IPS DF 6.9 (cell line): ENCODE measurements at places on chromosomes 6 and 20.

DNA sequence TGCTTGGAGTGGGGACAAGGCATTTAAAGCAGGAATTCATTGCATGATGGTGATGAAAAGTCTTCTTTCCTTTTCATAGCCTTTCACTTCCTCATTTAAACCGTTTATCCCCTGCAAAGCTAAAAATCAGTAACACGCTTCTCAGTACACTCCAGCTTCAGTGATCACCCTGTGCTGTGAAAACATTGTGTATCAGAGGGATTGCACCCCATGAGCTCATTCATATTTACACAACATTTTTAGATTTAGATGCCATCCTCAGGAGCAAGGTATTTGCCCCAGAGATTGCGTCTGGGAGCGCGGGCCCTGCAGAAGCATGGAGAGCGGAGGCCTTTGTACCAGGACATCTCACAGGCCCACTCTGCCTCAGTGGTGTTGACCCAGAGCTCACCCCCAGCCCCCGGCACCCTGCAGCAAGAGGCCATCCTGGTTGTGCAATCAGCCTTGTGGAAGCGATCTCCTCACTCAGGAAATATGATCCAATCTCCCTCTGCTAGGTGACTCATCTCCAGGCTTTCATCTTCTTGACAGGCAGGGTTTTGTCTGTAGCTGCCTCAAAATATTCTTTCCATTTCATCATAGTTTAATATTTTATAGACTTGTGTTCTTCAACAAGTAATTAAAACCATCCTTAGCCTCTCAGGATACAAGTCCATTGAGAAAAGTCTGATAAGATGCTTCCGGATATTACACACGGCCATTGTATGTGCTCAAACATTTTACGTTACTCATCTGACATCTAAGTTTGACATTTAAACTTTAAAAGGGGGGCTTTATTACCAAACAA, 38.9 kb upstream of the THBS2 start:
- no peak overlapping the region for H3K27ac ChIP-seq
- no peaks in the 10 kb centered on the region; the same call in 1 of the 2 replicates for H3K27me3 ChIP-seq
- no peaks in the 10 kb centered on the region for H3K36me3 ChIP-seq
- H3K4me3 ChIP-seq = no peak overlapping the region
- H3K4me1 ChIP-seq = no peaks in the 10 kb centered on the region

DNA sequence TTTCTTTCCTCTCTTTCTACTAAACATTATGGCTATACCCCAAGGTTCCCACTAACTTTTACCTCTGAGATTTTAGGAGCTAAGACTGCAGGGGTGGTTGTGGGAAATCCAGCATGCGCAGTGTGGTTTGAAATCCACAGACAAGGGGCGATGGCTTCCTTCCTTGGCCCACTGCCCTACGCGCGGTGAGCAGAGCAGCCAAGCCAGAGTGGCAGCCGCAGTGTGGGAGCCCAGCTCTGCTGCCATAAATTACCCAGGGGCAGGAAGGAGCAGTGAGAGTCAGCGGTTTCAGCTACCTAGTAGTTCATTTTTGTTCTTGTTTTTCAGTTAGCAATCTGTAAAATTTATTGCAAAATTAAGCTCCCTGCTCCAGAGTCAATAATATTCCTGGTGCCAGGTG, 101.4 kb downstream of the BMP2 start:
- no peaks in the 10 kb centered on the region for H3K4me1 ChIP-seq
- DNase-seq = no peak
- no peak overlapping the region for H3K27ac ChIP-seq
- H3K4me3 ChIP-seq = no peak overlapping the region
- H3K27me3 ChIP-seq = no peaks in the 10 kb centered on the region

DNA sequence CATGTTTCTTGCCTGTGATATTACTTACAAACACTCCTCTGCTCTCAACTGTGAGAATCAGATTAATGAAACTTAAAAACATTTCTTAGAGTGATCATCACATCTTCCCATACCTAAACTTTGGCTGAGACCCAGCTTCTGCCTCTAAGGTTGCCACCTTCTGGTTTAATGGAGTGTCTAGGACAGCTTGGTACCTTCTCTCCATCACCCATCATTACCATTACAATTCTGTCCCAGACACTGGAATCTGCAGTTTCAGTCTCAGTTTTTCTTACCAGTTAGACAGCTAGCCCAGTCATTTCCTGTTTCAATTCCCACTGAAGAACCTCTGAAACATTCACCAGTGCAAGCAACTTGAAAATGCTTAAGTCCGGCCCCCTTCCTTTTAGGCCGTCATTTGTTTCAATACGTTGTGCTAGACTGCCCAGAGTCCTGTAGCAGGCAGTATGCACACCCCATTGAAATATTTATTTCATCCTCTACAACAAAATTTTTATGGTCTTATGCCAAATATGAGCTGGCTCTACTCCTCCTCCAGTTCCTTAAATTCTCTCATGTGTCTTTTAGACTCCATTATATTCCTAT, 107.0 kb upstream of the FOXO3 start:
- no peak for DNase-seq
- H3K27me3 ChIP-seq = no peaks in the 10 kb centered on the region
- H3K4me1 ChIP-seq = peaks cover 3% of the 10 kb centered on the region; the same call in 1 of the 2 replicates
- H3K27ac ChIP-seq = no peak overlapping the region
- H3K36me3 ChIP-seq = no peaks in the 10 kb centered on the region
- no peak overlapping the region for H3K4me3 ChIP-seq

DNA sequence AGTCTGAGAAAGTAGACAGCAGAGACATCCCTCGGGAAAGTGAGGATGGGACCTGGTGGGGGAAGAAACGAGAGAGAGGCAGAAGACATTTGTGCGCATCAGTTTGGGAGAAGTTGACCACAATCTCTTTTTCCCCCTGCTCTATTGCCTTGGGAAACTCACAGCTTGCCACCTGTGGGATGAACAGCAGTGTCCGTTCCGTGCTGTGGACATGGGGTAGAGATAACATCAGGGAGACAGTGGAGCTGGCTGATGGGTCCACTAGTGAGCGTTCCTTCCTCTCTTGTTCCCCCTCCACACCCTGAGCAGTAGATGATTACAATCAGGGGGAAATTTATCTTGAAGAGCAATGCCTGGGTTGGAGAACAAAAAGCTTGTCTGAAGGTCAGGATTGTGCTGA, 21.8 kb upstream of the RNF182 start:
- DNase-seq = no peak
- H3K36me3 ChIP-seq = no peaks in the 10 kb centered on the region
- no peaks in the 10 kb centered on the region for H3K4me1 ChIP-seq
- no peaks in the 10 kb centered on the region for H3K27me3 ChIP-seq

- no peaks in the 10 kb centered on the region for H3K4me1 ChIP-seq
- no peak overlapping the region for H3K4me3 ChIP-seq
- no peaks in the 10 kb centered on the region for H3K36me3 ChIP-seq
- H3K27ac ChIP-seq = no peak overlapping the region
These were observed 40.4 kb upstream of the ARG1 start for GRCh38 chr6:131532580-131533039.

GRCh38 chr20:4563534-4563933, 158.2 kb upstream of the PRND start:
- H3K27me3 ChIP-seq = no peaks in the 10 kb centered on the region
- no peak overlapping the region for H3K27ac ChIP-seq
- no peaks in the 10 kb centered on the region for H3K4me1 ChIP-seq

- no peaks in the 10 kb centered on the region for H3K27me3 ChIP-seq
- H3K27ac ChIP-seq = no peak overlapping the region
- peaks cover 2% of the 10 kb centered on the region; the same call in 1 of the 2 replicates for H3K4me1 ChIP-seq
- no peak for DNase-seq
- H3K36me3 ChIP-seq = no peaks in the 10 kb centered on the region
These were observed 129.8 kb downstream of the FOXO3 start for GRCh38 chr6:108690326-108691049.

DNA sequence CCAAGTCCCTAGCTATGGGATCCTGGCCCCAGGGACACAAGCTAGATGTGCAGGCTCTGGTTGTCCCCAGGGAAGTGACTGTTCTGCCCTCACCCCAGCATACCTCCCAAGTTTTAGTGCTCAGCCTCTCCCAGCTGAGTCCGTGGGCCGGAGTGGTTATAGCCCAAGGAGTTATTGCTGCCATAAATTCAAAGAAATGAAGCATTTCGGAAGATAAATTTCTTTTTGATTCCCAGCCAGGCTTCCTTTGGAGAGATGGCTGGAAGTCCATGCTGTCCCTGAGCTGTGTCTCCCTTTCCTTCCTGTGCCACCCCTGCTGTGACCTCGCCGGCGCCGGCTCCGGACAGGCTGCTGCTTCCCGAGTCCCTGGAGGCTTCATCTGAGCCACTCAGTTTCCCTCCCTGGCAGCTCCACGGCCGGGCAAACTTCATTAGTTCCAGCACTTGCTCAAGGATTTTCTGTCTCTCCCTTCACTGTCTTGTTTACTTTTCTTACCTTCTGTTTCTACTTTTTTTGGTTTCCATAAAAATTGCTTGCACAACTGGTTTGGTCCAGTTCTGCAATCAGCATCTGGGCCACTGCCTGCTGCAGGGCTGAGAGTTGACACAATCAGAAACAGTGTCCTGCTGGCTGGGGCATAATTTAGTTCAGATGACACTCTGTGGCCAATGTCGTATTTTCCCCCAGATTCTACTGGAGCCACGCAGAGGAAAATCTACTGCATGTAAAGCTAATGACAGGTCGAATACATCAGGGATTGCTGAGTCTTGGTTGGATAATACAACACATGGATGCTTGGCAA, 225.5 kb downstream of the SYNDIG1 start:
- no peak overlapping the region for H3K4me3 ChIP-seq
- no peak for DNase-seq
- no peaks in the 10 kb centered on the region for H3K27me3 ChIP-seq
- H3K4me1 ChIP-seq = no peaks in the 10 kb centered on the region
- H3K27ac ChIP-seq = no peak overlapping the region

- no peak overlapping the region for H3K4me3 ChIP-seq
- H3K4me1 ChIP-seq = peaks cover 5% of the 10 kb centered on the region
- H3K27ac ChIP-seq = no peak overlapping the region
- H3K36me3 ChIP-seq = peaks cover 11% of the 10 kb centered on the region; the same call in 1 of the 2 replicates
These were observed 1.3 kb upstream of the LIME1 start for GRCh38 chr20:63734946-63735858.

DNA sequence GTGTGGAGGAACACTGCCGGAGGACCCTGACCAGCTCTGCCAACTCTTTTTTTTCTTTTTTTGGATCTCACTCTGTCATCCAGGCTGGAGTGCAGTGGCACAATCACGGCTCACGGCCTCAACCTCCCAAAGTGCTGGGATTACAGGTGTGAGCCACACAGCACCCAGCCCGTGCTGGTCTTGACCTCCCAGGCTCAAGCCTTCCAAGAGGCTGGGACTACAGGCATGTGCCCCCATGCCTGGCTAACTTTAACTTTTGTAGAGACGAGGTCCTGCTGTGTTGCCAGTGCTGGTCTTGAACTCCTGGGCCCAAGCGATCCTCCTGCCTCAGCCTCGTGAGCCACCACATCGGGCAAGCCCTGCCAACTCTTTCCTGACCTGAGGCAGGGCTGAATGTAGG, 11.2 kb downstream of the GCNT2 start:
- DNase-seq = no peak
- H3K4me1 ChIP-seq = no peaks in the 10 kb centered on the region
- H3K27ac ChIP-seq = no peak overlapping the region
- H3K27me3 ChIP-seq = no peaks in the 10 kb centered on the region

GRCh38 chr20:3070725-3071124, 695 bp upstream of the OXT start:
- no peak overlapping the region for H3K27ac ChIP-seq
- H3K27me3 ChIP-seq = peaks cover 13% of the 10 kb centered on the region
- peaks cover 3% of the 10 kb centered on the region for H3K4me1 ChIP-seq
- H3K36me3 ChIP-seq = peaks cover 4% of the 10 kb centered on the region; the same call in 1 of the 2 replicates
- DNase-seq = no peak

DNA sequence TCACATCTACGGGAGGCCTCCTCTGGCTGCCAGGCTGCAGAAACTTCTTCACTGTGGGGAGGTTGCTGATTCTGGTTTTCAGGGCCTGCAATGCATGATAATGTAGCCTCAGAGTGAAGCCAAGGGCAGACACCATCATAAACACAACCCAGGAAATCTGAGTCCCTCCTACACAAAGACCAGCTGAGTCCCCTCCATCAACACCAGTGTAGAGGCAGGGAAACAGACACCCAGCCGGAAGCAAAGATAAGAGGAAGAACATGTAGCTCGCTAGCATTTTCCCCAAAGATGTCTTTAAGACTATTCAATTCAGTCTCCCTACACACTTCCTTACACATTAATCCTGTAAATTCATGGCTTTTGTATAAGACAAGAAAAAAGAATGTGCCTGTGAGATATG, 23.6 kb downstream of the GSTA2 start:
- no peak for DNase-seq
- no peaks in the 10 kb centered on the region for H3K4me1 ChIP-seq
- no peak overlapping the region for H3K4me3 ChIP-seq
- no peak overlapping the region for H3K27ac ChIP-seq
- no peaks in the 10 kb centered on the region for H3K36me3 ChIP-seq

DNA sequence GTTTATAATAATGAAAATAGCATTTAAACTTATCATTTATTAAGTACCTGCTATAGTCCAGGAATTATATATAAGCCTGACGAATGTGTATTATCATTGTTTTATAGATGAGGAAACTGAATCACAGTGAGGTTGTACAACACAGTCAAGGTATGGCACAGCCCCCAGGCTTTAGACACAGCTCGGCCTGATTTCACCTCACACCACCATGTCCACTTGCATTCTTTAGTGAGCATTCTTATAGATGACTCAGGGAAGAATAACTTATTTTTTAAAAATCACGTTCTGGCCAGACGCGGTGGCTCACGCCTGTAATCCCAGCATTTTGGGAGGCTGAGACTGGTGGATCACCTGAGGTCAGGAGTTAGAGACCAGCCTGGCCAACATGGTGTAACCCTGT, 289.0 kb downstream of the SYNE1 start:
- H3K27ac ChIP-seq = no peak overlapping the region
- no peak overlapping the region for H3K4me3 ChIP-seq

GRCh38 chr20:58652606-58653294, 1.7 kb downstream of the STX16 start:
- peak overlapping the region; percentile 61; the same call in 1 of the 2 replicates for H3K4me3 ChIP-seq
- no peak for DNase-seq
- peak overlapping the region; percentile 40 for H3K27ac ChIP-seq
- no peaks in the 10 kb centered on the region for H3K36me3 ChIP-seq
- H3K27me3 ChIP-seq = no peaks in the 10 kb centered on the region

- H3K27ac ChIP-seq = no peak overlapping the region
- no peak for DNase-seq
- no peaks in the 10 kb centered on the region for H3K27me3 ChIP-seq
- H3K36me3 ChIP-seq = no peaks in the 10 kb centered on the region
- no peaks in the 10 kb centered on the region for H3K4me1 ChIP-seq
These were observed 21.6 kb upstream of the MCM3 start for GRCh38 chr6:52305948-52306767.

GRCh38 chr6:87277123-87277522, 45.3 kb upstream of the SMIM8 start:
- H3K27me3 ChIP-seq = no peaks in the 10 kb centered on the region
- DNase-seq = no peak
- no peak overlapping the region for H3K4me3 ChIP-seq
- H3K4me1 ChIP-seq = no peaks in the 10 kb centered on the region
- H3K27ac ChIP-seq = no peak overlapping the region
